Astrocyte (in vitro differentiated cells and primary cell): ENCODE measurements at places on chromosomes 12 and 14. TPM values are rescaled to one million over a fixed set of nuclear protein-coding genes. Genes with fewer than 3 reads are reported as not detected.
A peak's percentile ranks its signal among the peaks of the same experiment; 100 is the strongest.

DNA sequence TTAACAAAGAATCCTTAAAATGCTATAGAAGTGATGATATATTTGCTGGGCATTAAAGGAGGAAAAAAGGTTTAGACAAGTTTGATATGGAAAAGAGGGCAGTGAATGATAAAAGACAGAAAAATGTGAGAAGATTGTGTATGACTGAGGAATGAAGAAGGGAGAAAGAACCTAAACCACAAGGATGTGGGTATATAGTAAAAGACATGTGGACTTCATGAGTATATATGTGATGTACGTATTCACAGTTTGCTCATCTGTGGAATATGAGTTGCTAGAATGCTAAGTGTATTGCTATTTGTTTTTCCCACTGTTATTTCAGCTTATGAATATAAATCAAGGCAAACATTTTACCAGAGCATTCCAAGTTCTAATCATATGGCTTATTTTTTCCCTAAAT is 2.1 kb upstream of the SLC16A7 start:
- H3K4me3 ChIP-seq = no peak overlapping the region
- DNase-seq = no peak
- no peak overlapping the region for H3K27ac ChIP-seq
- H3K27me3 ChIP-seq = no peaks in the 10 kb centered on the region

Gene SLC25A47
- total RNA-seq = not detected in 2 replicates

DNA sequence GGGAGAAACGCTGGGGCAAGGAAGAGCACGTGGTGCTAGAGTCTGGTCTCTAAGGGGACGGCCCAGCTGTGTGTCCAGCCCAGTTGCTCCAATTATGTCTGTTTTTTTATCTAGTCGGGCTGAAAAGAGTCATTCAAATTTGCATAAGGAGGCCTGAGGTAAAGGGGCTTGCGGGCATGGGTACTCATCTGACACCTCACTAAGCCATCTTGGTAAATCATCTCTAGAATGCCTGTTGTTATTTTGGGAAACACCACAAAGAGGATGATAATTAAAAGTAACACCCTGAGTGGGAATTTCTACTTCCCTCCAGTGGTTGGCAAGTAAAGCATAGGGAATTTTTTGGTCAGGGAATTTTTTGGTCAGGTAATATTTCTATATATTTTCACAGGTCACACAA is 196.1 kb upstream of the ALG10B start:
- H3K36me3 ChIP-seq = no peaks in the 10 kb centered on the region
- no peak overlapping the region for H3K27ac ChIP-seq
- no peak overlapping the region for H3K4me3 ChIP-seq
- no peaks in the 10 kb centered on the region for H3K27me3 ChIP-seq
- no peaks in the 10 kb centered on the region for H3K4me1 ChIP-seq

Gene MMP19
- total RNA-seq = 3.6 and 4.7 TPM in 2 replicates

GRCh38 chr14:95293449-95293848 is 26.3 kb downstream of the CLMN start:
- DNase-seq = no peak
- H3K4me1 ChIP-seq = peaks cover 5% of the 10 kb centered on the region
- no peaks in the 10 kb centered on the region for H3K36me3 ChIP-seq
- no peak overlapping the region for H3K27ac ChIP-seq

DNA sequence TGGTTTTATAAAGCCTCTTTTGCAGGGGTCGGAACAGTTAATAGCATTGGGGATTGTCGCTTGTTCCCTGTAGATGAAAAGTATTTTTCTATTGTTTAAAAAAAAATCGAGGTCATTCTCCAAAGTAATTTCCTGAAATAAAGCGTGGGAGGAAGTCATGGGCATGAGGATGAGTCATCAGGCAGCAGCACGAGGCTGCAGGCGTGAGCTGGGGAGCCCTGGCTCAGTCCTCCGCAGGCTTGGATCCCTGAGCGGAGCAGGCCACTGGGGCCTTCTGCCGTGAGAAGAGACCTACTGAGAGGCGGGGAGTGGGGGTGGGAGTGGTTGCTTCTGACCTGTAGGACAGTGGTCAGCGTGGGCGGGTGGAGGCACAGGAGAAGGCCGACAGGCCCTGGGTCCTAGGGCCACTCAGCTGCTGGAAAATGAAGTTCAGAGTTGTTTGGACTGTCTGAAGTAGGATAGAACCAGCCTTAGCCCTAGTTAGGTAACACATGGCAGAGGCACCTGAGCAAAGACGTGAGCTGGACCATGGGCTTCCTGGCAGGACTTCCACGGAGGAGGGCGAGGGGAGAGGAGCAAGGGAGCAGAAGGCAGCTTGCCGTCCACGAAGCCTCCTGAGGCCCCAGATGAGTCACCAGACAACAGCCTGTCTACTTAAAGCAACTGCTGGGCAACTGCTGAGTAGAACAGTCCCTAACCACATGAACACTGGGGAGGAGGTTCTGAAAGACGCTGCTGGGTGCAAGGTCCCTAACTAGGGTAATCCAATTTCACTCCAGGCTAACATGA is 21.1 kb upstream of the LGALS3 start:
- H3K27me3 ChIP-seq = no peaks in the 10 kb centered on the region

- H3K27ac ChIP-seq = peak overlapping the region; percentile 98
- DNase-seq = peak; percentile 42
- H3K36me3 ChIP-seq = no peaks in the 10 kb centered on the region
- H3K27me3 ChIP-seq = no peaks in the 10 kb centered on the region
Observed at GRCh38 chr14:60092526-60092920, 800 bp downstream of the PCNX4 start.

GRCh38 chr14:35320472-35320871 is 28.3 kb downstream of the PSMA6 start:
- H3K36me3 ChIP-seq = peaks cover 21% of the 10 kb centered on the region
- H3K27me3 ChIP-seq = no peaks in the 10 kb centered on the region
- H3K27ac ChIP-seq = no peak overlapping the region
- no peak for DNase-seq
- no peaks in the 10 kb centered on the region for H3K4me1 ChIP-seq
- no peak overlapping the region for H3K4me3 ChIP-seq

DNA sequence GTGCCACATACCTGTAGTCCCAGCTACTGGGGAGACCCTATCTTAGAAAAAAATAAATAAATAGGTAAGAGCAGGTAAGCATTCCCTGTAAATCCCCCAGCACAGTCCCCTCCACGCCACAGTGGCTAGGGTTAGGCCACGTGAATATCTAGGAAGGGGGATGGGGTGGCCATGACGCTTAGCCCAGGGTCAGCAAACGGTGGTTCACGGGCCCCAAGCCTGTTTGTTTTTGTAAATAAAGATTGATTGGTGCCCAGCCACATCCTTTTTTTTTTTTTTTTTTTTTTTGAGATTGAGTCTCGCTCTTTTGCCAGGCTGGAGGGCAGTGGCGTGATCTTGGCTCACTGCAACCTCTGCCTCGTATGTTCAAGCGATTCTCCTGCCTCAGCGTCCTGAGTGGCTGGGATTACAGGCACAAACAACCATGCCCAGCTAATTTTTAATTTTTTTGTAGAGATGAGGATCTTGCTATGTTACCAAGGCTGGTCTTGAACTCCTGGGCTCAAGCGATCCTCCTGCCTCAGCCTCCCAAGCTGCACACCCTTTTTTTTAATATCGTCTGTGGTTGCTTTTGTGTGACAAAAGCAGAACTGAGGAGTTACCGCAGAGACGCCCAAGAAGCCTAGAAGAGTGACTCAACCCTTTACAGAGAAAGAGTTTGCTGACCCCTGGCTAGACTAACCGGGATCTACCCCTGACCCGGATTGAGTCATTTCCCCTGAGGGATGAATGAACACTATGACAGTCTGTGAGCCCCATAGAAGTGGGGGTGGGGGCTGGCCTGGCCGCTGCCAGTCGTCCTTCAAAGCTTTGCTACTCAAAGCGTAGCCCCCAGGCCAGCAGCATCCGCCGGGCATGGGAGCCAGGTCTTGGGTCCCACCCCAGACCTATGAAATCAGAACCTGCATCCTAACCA is 113.7 kb upstream of the NCOR2 start:
- DNase-seq = peak; percentile 94
- H3K4me3 ChIP-seq = peak overlapping the region; percentile 4
- H3K4me1 ChIP-seq = peaks cover 65% of the 10 kb centered on the region
- no peaks in the 10 kb centered on the region for H3K36me3 ChIP-seq
- no peaks in the 10 kb centered on the region for H3K27me3 ChIP-seq

DNA sequence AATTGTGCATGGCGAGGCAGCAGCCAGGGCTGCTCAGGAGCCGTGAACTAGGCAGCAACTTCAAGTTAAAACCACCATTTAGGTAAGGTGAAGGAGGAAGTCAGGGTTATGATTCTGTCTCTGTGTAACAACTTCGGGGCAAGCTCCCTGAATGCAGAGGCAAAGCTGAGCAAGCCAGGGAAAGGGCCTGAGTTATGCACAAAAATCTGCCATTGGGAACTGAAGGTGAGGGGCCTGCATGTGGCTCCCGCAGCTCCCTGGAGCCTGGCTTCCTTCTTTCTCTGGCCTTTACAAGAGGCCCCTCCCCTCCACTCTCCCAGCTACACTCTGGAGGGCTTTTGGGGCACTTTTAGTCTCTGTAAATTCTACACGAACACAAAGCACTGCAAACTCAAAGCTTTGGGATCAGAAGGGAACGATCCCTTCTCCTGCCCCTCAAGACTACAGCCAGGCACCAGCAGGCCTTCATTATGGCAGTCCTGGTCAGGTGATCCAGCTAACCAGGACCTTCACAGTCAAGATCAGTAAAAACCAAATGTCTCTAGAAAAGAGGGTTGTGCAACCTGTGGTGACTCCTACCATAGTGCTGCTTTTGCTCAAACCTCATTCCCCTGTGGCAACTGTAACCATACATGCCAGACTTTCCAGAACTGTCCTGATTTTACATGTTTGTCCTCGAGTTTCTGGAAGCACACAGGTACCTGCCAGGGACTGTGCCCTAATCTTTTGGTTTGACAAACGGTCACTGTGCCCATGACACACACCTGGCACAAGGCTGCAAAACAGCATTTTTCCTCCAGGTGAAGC is 67.2 kb upstream of the PTGR2 start:
- H3K4me3 ChIP-seq = no peak overlapping the region
- H3K36me3 ChIP-seq = no peaks in the 10 kb centered on the region
- peak; percentile 55 for DNase-seq
- peak overlapping the region; percentile 92 for H3K27ac ChIP-seq

Gene TEX52
- not detected in 2 replicates for total RNA-seq

DNA sequence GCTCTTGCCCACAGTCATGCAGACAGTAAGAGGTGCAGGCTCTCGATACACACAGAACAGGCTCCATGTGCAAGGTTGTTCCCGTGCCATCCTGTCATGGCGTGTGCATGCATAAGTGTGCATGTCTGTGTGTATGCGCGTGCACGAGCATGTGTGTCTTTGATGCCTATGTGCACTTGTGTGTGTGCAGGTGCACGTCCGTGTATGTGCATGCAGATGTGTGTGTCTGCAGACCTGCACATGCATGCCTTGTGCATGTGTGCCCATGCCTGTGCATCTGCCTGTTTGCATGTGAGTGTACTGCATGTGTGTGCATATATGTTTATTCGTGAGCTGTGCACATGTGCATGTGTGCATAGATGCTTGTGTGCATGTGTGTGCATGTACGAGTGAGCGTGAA is 309.8 kb downstream of the TMEM121 start:
- no peaks in the 10 kb centered on the region for H3K4me1 ChIP-seq
- H3K27ac ChIP-seq = no peak overlapping the region
- H3K36me3 ChIP-seq = no peaks in the 10 kb centered on the region

Gene TRHDE
- total RNA-seq = 0.87 and 1.4 TPM in 2 replicates

GRCh38 chr14:68345738-68346137 is 447.1 kb downstream of the ZFP36L1 start:
- peak; percentile 8 for DNase-seq
- no peak overlapping the region for H3K4me3 ChIP-seq
- no peak overlapping the region for H3K27ac ChIP-seq
- no peaks in the 10 kb centered on the region for H3K36me3 ChIP-seq
- no peaks in the 10 kb centered on the region for H3K4me1 ChIP-seq

GRCh38 chr14:21510735-21511657 is at the start of gene METTL3:
Gene METTL3, minus strand, starts transcription at chr14:21511340. Its CDS starts 117 bp downstream, at chr14:21511223.
- H3K4me1 ChIP-seq = no peaks in the 10 kb centered on the region
- H3K4me3 ChIP-seq = peak within 1 kb of the TSS; percentile 84
- no peaks in the 10 kb centered on the region for H3K27me3 ChIP-seq

DNA sequence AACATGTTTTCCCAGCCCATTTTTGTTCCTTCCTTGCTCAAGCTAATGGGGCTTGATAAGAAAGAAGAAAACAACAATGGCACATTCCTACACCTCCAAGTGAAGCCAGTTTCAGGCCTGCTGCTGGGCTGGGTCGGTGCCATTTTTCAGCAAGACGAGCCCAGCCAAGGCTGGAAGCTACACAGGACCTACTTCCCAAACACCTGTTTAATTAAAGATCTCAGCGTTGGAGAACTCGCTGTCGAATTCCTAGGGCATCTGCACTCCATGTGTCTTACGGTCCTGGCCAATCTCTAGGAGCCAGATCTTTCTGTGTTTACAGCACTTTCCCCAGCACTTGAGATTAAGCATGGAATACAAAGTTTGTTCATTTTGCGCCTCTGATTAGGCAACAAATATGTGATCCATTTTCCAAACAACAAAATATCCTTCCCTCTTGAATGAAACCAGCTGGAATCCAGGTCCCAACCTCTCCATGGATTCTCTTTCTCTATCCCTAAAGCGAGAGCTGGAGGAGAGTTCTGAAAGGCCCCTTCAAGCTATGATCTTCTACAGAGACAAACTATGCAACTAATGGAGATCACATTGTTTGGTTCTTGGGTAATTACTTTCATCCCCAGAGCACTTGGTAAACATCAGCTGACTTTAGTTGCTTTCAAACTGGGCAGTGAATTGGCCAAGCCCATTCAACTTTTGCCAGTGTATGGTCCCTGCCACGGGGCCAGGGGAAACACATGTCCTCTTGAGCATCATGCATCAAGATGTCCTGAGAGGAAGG is 34.3 kb upstream of the TC2N start:
- peaks cover 3% of the 10 kb centered on the region for H3K27me3 ChIP-seq
- no peak overlapping the region for H3K4me3 ChIP-seq
- H3K27ac ChIP-seq = no peak overlapping the region

Gene DIO2
- 2.1 and 4.7 TPM in 2 replicates for total RNA-seq

DNA sequence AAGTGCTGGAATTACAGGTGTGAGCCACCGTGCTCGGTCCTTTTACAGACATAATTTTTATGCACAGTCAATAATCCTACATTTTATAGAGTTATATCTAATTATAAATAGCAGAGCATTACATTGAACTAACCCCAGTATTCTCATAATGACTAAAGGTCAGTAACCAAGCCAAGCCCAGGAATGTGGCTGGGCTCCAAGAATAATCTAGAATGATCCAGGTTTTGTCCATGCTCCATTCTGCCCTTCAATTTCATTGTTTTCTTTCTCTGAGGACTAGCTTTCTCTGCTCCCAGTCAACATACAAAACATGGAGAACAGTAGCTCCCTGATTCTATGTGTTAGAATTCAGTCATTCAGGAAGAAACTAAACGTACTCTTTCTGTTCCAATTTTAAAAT is 92.1 kb upstream of the KRR1 start:
- H3K27me3 ChIP-seq = no peaks in the 10 kb centered on the region
- H3K27ac ChIP-seq = no peak overlapping the region
- DNase-seq = peak; percentile 19
- no peaks in the 10 kb centered on the region for H3K4me1 ChIP-seq
- H3K4me3 ChIP-seq = no peak overlapping the region
- no peaks in the 10 kb centered on the region for H3K36me3 ChIP-seq
